KG1 (cell line): ENCODE measurements at places on chromosomes 2 and 18.

DNA sequence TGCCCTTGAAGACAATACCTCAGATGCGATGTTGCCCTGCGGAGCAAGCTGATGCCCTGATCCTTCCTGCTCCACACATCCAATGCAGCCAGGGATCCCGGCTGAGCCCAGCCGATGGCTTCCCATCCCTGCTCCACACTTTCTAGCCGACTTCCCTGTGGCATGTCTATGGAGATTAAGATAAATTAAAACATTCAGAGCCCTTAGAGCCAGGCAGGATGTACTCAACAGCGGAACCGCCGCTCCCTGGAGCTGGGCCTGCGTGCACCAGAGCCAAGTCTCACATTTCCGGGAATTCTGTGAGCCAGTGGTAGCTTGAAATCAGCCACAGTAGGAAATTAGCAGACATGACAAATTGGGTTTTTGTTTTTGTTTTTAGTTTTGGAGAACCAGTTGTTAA lies 620.6 kb downstream of the GALR1 start:
- DNase-seq, result no peak

GRCh38 chr2:173010233-173010632 lies 65.4 kb upstream of the MAP3K20 start:
- DNase-seq, result no peak

DNA sequence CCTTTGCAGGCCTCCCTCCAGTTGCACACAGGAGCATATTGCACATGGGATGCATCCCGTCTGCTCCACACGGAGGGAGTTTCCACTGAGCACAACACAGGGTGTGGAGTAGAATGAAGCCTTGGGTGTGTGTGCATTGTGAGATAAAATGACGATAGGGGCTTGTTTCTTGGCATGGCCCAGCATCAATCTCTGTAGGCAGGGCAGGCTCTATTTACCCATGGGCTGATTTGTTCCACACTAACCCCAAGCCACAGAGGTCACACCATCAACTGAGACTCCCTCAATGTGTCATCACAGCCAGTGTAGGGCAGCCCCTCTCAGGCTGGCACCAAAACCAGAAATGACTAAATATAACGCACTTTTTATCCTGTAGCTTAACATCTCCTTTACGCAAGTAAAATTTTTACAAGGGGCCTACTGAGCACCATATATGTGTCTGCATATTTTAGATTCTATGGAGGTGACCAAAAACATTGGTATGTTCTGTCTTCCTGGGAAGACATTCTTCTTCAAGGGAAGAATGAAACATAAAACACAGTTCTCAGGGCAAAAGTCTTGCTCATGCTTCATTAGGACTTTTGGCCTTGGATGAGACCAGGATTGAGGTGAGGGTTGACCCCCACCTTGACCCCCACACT lies 2.7 kb upstream of the GKN1 start:
- DNase-seq, result no peak

DNA sequence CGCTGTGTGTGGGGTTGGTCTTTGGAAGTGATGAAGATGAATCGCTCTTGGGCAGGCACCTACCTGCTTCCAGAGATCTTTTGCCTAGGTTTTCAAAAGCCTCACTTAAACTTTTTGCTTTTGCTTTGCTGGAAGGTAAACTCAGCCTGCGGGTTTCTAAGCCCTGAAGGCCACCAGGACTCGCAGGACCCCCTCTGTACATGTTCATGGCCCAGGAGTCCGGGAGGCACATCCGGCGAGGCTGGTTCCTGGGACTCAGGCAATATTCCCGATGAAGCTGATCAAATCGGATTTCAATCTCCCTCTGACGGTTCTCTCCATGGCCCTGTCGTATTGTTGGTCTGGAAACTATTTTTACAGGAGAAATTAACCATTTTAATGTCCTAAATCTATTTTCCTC lies 13.2 kb downstream of the HJURP start:
- no peak for DNase-seq

DNA sequence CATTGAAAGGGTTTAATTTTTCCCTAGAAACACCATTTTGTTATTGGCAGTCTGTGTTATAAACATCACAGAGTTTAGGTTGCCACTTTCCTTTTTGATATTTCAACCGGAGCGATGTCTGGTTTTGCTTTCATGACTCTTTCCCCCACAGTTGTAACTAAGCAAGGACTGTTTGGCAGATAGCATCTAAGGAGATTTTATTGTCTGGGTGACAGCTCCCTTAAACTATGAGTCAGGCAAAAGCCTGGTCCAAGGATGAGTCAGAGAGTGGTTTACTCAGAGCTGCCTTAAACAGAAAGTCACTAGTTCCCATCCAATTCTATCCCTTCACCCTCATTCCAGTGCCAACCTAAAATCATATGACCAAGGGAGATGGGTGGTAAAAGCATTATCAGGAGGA lies 341.6 kb upstream of the VWC2L start:
- peak; percentile 16 for DNase-seq

DNA sequence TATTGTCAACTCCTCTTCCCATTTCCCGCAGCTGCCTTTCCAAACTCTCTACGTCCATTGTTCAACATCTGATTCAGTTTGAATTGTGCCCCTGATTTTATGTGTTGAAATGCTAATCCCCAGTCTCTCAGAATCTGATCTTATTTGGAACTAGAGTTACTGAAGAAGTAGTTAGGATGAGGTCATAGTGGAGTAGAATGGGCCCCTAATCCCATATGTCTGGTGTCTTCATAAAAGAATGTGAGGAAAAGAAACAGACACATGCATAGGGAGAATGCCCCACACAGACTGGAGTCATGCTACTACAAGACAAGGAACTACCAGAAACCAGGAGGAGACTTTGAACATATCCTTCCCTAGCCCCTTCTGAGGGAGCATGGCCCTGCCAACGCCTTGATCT lies 99.2 kb downstream of the LRP1B start:
- DNase-seq, result no peak

DNA sequence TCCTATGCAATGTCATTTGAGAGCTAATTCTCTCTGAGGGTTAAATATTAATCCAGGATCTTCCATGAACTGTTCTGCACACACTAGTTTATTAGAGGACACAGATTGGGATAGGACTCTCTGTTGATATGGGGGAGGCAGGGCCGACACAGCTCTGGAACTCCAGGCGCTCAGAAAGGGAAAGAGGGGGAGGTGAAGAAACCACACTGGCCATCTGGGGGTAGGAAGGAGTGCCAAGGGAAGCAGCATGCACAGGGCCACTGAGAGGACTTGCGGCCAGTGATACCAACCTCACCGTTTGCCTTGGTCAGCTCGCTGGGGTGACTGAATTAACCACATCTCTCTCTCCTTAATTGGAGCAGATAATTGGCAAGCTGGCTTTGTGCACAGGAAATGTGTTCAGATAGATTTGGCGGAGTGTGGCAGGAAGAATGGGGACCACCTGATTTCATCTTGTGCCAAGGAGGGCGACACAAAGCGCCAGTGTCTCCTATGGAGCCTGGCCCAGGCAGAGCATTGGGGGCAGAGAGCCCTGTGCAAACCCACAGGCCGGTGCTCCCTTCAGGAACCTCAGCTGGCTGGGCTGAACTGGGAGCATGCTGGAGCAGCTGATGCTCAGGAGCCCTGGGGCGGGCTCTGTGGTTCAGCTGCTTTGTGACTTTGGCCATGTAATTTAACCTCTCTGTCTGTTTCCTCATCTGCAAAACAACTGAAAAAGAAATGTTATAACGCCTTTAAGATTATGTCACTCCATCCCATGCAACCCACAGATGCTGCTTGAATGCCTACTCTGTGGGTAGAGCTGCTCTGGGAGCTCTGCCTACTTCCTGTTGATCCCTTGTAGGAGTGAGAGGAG lies 114.7 kb upstream of the STON1 start:
- DNase-seq, result no peak
